ENCODE measurements at places on chromosomes 4 and X.

GRCh38 chrX:11887175-11887574 lies 129.1 kb downstream of the MSL3 start:
- DNase-seq: no peak

DNA sequence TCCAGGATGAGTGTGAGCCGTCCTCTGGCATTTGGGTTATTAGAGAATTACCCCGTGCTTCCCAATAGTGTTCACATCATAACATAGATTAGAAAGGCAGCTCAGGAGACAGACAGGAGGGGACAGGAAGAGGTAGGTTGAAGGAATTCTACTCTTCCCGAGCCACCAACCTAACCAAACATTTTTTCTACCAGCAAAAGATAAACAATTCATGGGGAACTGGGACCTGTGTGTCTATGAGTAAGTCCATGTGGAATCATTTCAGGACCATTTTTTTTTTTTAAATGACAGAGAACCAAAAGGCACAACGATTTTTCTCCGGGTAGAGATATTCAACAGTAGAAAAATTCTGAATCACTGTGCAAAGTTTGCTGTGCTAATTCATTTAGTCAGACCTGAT lies 174.2 kb upstream of the ETNPPL start:
- DNase-seq: no peak

DNA sequence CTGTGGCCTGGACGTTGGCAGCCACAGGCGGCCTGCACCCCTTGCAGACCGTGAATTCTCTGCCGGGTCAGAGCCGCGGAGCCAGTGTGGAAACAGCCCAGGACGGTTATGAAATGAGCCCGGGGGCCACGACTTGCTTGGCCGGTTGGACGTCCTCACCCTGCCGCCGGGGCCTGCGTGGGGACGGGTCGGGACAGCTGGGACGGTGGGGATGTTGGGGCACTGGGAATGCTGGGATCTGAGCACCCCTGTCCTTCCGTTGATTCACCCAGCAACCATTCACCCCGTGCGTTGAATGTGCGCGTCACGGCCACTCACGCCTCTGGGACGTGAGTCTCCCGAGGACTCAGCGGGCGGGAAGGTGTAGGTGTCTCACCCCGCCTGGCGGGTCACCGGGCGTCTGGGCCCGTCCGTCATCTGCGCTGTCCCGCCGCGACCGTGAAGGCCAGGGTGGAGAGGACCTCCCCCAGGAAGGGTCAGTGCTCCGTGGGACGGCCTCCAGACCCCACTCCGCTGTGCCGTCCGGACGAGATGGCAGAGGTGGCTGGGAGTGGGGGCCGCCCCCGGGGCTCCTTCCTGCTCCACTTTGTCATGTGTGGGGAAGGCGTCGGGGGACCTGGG lies 4.5 kb upstream of the PLCXD1 start:
- no peak for DNase-seq

DNA sequence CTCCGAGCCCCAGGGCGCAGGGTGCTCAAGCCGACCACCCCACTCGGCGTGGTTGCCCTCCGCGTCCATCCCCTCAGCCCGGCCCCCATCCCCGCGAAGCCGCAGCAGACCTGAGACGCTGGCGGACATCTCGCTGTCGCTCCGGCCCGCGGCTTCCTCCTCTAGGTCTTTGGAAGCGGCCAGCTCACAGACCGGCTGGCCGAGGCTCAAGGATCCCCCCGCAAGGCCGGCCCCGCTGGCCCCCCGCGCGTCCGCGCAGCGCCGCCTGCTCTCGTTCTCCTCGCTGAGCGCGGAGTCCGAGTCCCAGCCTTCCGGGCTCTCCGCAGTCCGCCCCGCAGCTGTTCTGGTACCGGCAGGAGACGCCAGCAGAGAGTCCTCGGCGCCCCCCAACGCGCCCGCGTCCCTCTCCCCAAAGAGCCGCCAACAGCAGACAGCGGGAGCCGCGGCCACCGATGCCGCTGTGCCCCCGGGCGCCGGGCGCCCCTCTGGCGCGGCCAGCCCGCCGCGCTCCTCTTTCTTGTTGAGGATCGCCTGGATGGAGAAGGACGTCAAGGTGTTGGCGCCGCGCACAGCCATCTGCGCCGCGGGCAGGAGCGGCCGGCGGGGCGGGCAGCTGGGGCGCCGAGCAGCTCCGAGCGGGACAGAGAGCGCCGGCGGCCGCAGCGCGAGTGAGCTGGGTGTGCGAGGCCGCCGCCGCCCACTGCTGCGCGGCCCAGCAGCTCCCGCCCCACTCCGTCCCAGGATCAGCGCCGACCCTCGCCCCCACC lies at the start of gene NKX3-2:
Gene NKX3-2 (minus strand): TSS at position 670 of the 767 bp plus-strand sequence. CDS start 94 bp downstream, at position 576.
- no peak for DNase-seq

DNA sequence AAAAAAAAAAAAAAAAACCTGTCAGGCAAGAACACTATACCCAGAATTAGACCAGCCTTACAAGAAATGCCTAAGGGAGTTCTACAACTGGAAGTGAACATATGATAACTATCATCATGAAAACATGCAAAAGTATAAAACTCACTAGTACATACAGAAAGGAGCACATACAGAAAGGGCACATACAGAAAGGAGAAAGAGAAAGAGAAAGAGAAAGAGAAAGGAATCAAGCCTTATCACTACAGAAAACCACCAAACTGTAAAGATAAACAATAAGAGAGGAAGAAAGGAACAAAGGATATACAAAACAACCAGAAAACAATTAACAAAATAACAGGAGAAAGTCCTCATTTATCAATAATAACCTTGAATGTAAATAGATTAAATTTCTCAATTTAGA lies 50.4 kb downstream of the PHKA1 start:
- no peak for DNase-seq

GRCh38 chr4:88528861-88529260 lies 5.3 kb upstream of the PYURF start:
- DNase-seq: no peak

- DNase-seq: no peak
These were observed 29.0 kb upstream of the SMIM14 start for GRCh38 chr4:39667706-39668105.

- DNase-seq: no peak
These were observed 173.6 kb downstream of the RCHY1 start for GRCh38 chr4:75340561-75340960.

DNA sequence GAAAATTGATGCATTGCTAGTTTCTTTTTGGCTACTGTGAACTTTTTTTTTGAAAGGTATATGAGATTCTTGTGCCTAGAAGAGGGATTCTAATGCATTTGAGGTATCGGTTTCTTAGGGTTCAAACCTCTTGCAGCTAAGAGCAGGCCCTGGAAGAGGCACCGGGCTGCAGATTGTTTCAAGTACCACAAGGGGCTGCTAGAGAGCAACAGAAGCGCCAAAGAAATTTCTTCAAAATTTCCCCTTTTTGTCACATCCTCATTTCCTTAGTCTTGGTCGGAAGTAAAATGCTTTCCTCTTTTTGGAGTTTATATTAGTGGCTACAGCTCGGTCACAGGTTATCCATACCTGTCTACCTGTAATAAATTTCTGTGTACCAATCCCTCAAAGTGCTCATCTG lies 89.8 kb downstream of the PDGFRA start:
- DNase-seq: no peak

- peak; percentile 2 for DNase-seq
These were observed 608 bp downstream of the TAF1 start for GRCh38 chrX:71366674-71367256.

DNA sequence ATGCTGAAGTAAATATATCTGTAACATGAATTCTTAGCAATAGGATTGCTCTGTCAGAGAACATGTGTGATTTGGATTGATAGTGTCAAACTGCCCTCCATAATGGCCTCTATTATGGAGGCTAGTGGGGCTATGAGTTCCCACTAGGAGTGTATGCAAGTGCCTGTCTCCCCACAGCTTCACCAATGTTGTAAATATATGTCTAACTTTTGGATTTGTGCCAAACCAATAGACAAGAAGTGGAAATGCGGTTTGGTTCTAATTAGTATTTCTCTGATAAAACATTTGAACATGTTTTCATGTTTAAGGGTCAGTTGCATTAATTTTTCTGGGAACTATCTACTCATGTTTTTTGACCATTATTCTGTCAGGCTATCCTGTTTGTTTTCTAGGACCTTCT lies 28.1 kb downstream of the GPAT3 start:
- DNase-seq: no peak

DNA sequence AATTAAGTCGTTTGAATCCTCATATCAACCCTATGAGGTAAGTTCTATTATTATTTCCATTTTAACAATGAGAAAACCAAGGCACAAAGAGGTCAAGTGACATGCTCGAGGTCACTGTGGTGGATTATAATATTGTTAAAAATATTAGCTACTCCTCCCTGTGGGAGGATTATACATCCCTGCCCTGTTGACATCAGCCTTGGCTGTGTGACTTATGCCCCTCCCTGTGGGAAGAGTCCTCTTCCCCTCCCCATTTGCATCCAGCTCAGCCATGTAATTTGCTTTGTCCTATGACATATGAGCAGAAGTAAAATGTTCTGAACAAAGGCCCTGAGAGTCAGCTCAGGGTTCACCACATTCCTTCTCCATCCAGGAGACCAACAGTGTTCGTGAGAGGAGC lies 152.7 kb upstream of the ZIC3 start:
- DNase-seq: no peak

DNA sequence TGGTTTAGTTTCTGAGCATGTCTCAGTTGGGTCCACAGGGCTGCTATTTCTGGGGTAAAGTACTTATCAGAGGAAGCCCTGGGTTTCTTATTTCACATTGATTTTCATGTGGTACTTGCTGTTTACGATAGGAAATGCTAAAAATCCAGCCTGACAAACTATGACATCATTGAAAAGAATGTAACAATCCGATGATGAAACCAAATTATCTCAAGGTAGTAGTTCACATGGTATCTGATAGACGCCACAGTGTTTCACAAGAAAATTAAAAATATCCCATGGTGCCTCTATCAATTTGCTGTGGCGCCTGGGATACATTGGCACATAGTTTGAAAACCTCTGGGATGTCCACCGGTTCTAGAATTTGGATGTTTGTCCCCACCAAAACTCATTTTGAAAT lies 418.9 kb upstream of the RPS6KA3 start:
- DNase-seq: no peak

DNA sequence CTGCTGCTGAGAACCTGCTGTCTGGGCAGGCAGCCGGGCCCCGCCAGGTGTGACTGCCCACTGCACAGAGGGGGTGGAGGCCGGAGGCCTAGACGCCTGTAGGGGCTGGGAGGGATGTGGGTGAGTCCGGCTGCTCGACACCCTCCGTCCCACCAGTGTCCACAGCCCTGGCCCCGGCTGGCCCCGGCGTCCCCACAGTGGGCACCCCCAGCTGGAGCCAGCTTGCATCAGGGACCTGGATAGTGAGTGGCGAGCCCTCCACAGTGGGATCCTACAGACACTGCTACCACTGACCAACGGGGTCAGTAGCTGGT lies 34.7 kb upstream of the SPON2 start:
- no peak for DNase-seq

DNA sequence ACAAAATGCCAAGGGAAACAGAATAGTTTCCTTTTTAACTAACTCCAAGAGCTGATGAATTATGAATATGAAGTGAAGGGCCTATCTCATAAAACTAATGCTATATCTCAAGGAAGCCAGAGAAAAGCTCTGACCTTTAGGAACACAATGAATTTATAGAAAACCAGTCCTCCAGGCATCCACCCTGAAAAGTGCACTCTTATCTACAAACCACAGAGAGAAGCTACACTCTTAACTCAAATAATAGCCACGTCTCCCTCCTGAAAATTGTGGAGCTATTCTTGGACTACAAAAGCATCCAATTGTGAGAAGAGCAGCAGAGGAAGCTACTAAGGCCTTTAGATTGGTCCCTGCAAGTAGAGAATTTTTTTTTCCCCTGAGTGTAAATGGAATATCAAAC lies 253.9 kb downstream of the IL15 start:
- DNase-seq: no peak

- no peak for DNase-seq
These were observed 14.5 kb upstream of the ENPP6 start for GRCh38 chr4:184232202-184232601.
